ENCODE measurements at places on chromosomes 12 and 14.

DNA sequence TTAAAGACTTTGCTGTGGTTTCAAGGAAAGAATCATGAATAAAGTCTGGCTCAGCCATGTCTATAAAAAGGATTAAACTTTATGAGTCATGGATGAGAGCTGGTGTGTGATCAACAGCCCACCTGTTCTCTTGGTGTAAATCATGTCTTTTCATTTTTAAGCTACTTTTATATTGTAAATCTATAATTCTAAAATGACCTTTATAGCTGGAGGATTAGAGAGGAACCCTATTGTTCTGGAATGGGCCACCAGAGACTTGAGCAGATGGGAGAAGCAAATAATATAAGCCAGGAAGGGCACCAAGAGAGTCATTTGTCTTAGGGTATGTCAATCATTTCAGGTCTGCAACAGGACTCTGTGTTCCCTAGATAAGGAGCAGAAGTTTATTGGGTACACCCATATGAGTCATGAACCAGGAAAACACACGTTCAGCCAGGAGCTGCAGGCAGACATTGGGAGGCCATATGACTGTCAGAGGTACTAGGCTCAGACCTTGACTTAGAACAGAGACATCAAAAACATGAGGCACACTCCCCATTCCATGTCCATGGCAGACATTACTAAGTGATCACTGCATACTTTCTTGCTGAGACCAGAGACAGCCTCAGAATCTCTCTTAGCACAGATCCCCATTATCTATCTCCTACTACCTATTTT is 49.3 kb downstream of the NDUFA12 start:
- no peak overlapping the region for H3K4me3 ChIP-seq
- no peaks in the 10 kb centered on the region for H3K36me3 ChIP-seq
- no peak overlapping the region for H3K27ac ChIP-seq
- no peak for DNase-seq

DNA sequence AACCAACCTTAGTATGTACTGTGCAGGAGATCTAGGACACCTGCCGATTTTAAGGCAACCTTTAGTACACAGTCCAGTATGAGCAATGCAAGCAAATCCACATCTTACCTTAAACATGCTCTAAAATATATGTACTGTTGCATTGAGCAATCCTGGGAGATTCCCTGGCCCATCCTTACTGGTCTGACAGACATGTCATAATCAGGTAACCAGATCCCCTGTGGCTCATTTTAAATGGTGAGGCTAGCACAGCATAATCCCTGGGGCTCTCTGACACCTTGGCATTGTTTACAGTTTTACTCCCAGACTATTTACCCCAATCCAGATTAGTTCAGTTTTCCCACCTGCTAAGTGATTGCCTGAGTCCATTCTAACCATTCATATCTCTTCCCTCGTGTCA is 15.1 kb downstream of the BMAL2 start:
- H3K4me3 ChIP-seq: no peak overlapping the region
- H3K4me1 ChIP-seq: peaks cover 2% of the 10 kb centered on the region
- DNase-seq: no peak
- H3K27ac ChIP-seq: no peak overlapping the region
- H3K36me3 ChIP-seq: no peaks in the 10 kb centered on the region

DNA sequence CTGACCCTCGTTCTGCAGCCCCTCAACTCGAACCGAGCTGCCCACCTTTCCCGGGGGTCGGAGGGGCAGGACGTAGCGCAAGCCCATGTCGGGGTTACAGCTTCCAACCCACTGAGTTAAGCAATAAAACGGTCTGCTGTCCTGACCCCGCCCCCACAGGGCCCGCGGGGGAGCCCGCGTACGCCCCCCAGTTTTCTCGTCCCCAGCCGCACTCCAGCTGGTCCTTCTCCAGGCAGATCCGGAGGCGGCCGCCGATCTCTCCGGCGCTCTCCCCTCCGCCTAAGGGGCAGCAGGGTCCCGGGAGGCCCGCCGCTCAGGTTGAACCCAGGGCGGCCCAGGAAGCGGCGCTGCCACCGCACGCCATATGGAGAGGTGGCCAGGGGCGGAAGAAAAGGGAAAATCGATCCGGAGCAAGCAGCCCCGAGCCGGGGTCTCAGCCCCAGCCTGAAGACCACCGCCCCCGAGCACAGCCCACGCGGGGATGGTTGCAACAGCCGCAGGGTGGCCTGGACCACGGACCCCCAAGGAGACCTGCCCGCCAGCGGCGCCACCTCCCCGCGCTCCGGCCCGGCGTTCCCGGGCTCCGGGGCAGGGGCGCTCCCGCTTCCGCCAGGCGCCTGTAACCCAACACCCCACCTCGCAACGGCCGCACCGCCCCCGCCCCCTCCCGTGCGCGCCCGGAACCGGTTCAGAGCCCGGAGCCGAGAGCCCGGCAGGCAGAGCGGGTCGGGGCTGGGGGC is 760 bp downstream of the ACTN1 start:
- H3K36me3 ChIP-seq: peaks cover 35% of the 10 kb centered on the region
- peak overlapping the region; percentile 35 for H3K27ac ChIP-seq
- peak; percentile 45 for DNase-seq
- H3K4me1 ChIP-seq: peaks cover 28% of the 10 kb centered on the region

GRCh38 chr12:56781726-56782125 is 18.6 kb downstream of the HSD17B6 start:
- H3K27ac ChIP-seq: no peak overlapping the region
- H3K27me3 ChIP-seq: no peaks in the 10 kb centered on the region
- no peaks in the 10 kb centered on the region for H3K36me3 ChIP-seq
- H3K4me3 ChIP-seq: no peak overlapping the region

DNA sequence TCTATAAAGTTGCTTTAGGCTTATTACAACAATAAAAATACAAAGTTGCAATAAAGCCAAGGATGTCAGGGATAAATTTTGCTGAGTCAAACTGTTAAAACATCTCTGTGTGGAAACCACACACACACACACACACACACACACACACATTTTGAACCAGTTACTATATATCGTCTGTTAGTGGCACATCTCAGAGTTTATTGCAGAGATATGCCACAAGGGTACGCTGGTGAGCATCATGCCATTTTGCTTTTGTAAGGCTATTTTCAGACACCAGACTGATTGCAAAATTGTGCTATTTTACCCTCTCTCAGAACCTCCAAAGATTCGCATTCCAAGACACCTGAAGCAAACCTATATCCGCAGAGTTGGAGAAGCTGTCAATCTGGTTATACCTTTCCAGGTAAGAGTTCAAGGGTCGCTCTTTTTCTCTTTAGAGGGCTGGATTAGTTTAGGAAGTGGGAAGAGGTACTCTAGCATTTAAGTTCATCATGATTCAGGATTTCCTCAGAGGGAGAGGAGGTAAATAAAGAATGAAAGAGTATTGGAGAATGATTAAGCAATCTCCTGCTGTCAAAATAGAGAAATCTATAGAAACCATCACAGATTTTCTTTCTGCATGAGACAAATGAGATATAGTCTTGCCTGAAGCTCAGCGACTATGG is 27.3 kb upstream of the CHPT1 start:
- H3K4me3 ChIP-seq: no peak overlapping the region
- peaks cover 15% of the 10 kb centered on the region for H3K4me1 ChIP-seq
- H3K27me3 ChIP-seq: peaks cover 15% of the 10 kb centered on the region

DNA sequence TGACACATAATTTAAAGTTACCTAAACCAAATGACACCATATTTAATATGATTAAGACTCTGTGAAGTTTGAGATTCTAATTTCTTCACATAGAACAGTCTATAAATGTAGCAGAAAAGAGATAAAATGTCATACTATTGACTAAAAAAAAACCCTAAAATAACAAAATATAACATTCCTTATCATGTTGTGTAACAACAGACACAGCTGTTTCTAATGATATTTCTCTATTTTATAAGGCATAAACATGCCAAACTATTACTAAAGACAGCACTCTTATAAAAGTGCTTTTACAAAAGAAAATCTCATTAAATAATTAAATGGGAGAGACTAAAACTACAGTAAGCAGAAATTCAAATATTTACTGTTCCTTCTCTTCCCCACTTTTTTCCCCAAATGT is 49.4 kb downstream of the NOVA1 start:
- no peaks in the 10 kb centered on the region for H3K4me1 ChIP-seq
- no peak overlapping the region for H3K27ac ChIP-seq
- H3K4me3 ChIP-seq: no peak overlapping the region
- DNase-seq: no peak
- no peaks in the 10 kb centered on the region for H3K36me3 ChIP-seq

- H3K36me3 ChIP-seq: no peaks in the 10 kb centered on the region
- H3K4me1 ChIP-seq: no peaks in the 10 kb centered on the region
- no peak for DNase-seq
- H3K27me3 ChIP-seq: peaks cover 18% of the 10 kb centered on the region
- H3K4me3 ChIP-seq: no peak overlapping the region
These were observed 19.8 kb upstream of the CAPRIN2 start for GRCh38 chr12:30774599-30774998.

- H3K4me1 ChIP-seq: no peaks in the 10 kb centered on the region
- DNase-seq: peak; percentile 51
- H3K4me3 ChIP-seq: peak within 1 kb of the TSS; percentile 42
- no peaks in the 10 kb centered on the region for H3K36me3 ChIP-seq
- H3K27me3 ChIP-seq: peaks cover 57% of the 10 kb centered on the region
These were observed at the start of gene CDC42BPB for GRCh38 chr14:103057372-103058163. Gene CDC42BPB, minus strand, starts transcription at chr14:103057549. Its CDS starts 376 bp downstream, at chr14:103057173.

- H3K27ac ChIP-seq: no peak overlapping the region
- DNase-seq: no peak
- no peaks in the 10 kb centered on the region for H3K36me3 ChIP-seq
- peaks cover 50% of the 10 kb centered on the region for H3K27me3 ChIP-seq
- H3K4me1 ChIP-seq: peaks cover 11% of the 10 kb centered on the region
These were observed 30.8 kb upstream of the IFNG start for GRCh38 chr12:68190301-68190700.

DNA sequence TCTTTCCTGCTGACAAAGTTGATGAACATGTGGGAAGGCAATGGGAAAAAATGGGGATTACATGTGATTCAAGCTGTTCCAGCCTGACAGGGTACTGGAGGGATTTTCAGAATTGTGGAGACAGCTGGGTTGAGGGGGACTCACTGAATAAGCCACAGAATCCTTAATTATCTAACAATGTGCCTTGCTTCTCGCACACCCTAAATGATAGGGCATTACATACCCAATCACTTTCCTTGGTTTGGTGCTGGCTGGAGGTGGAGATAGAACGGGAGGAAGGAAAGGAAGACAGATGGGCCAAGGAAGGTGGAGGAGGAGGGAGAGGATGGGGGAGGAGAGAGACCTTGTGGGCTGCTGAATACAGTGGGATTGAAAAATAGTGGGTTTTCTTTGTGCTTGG is 20.7 kb downstream of the PELI2 start:
- no peak overlapping the region for H3K27ac ChIP-seq
- H3K27me3 ChIP-seq: peaks cover 12% of the 10 kb centered on the region
- H3K4me3 ChIP-seq: no peak overlapping the region
- no peaks in the 10 kb centered on the region for H3K4me1 ChIP-seq
- DNase-seq: no peak

GRCh38 chr12:39915249-39915648 is 190.6 kb downstream of the SLC2A13 start:
- no peak overlapping the region for H3K27ac ChIP-seq
- peaks cover 2% of the 10 kb centered on the region for H3K27me3 ChIP-seq
- no peak overlapping the region for H3K4me3 ChIP-seq
- DNase-seq: no peak
- H3K4me1 ChIP-seq: no peaks in the 10 kb centered on the region
- no peaks in the 10 kb centered on the region for H3K36me3 ChIP-seq

DNA sequence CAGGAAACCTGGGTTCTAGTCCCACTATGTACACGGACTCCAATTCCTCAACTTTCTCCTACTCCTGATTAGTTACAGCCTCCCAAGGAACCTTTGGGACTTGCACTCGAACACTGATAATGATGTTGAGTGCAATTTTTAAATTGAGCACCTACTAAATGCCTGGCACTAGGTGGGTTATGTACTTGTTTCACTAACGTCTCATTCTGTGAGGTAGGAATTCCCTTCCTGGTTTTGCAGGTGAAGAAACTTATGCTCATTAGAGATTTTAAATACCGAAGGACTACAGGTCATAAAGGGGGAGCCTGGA is 536 bp downstream of the PARPBP start:
- no peak for DNase-seq
- peaks cover 44% of the 10 kb centered on the region for H3K4me1 ChIP-seq
- H3K36me3 ChIP-seq: peaks cover 31% of the 10 kb centered on the region
- H3K27me3 ChIP-seq: no peaks in the 10 kb centered on the region

DNA sequence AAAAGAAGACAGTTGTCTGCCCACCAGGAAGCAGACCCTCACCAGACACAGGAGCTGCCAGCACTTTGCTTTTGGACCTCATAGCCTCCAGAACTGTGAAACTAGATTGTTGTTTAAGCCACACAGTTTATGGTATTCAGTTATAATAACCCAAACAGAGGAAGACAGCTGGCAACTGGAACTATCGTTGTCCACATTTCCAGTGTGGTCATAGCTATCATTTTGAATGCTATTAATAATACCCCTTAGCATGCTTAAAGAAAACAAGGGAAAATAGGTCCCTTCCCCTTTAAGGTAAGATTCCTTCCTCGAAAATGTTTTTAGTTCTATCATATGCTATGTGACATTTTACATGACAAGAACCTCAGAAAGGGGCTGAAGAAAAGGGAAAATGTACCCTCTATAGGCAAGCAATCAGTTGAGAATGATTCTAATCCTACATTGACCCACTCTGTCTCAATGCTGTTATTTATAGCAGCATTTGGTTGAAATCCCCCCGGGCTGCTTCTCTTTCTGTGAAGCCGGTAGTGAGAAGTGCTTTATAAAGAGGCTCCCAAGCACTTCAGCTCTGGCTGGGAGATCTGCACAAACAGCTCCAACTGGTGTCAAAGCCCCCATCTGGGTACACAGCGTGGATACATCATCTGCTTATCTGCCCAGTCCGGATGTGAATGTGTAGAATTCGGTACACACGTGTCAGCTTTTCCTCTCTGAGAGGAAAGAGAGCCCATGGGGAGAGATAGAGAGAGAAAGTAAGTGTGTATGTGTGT is 221.2 kb upstream of the FLRT2 start:
- H3K27ac ChIP-seq: no peak overlapping the region
- H3K36me3 ChIP-seq: no peaks in the 10 kb centered on the region
- no peak overlapping the region for H3K4me3 ChIP-seq
- no peak for DNase-seq

- no peaks in the 10 kb centered on the region for H3K4me1 ChIP-seq
- no peak overlapping the region for H3K27ac ChIP-seq
- DNase-seq: no peak
- H3K4me3 ChIP-seq: no peak overlapping the region
These were observed 253.1 kb downstream of the BCAT1 start for GRCh38 chr12:24695657-24696329.

DNA sequence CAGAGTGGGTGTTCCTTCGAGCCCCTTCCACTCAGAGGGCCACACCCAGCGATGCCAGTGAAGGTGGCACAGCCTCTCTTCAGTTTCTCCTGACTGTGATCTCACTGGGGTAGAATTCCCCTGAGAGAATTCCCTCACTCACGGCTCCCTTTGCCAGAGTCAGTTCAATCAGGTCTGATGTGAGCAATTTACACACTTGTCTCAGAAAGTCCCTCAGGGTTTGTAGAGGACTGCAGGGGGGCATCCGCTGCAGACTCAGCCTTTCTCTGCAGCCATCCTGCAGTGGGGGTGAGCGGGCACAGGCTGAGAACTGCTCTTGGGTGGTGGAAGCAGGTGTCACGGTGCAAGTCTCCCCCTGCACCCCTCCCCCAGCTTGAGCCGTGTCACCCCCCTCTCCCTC is 205.4 kb upstream of the PRMT8 start:
- H3K27me3 ChIP-seq: no peaks in the 10 kb centered on the region
- H3K4me3 ChIP-seq: no peak overlapping the region
- no peaks in the 10 kb centered on the region for H3K4me1 ChIP-seq
- no peaks in the 10 kb centered on the region for H3K36me3 ChIP-seq
- no peak for DNase-seq

Data from T-helper 2 cell treated with Interferon-gamma antibody and Interleukin-4, amounts not matched to agents 5 μg/mL and 100 μg/mL, for 36 hours (primary cell).